ENCODE measurements at places on chromosomes 4 and X. TPM values are rescaled to one million over a fixed set of nuclear protein-coding genes. Genes with fewer than 3 reads are reported as not detected.

DNA sequence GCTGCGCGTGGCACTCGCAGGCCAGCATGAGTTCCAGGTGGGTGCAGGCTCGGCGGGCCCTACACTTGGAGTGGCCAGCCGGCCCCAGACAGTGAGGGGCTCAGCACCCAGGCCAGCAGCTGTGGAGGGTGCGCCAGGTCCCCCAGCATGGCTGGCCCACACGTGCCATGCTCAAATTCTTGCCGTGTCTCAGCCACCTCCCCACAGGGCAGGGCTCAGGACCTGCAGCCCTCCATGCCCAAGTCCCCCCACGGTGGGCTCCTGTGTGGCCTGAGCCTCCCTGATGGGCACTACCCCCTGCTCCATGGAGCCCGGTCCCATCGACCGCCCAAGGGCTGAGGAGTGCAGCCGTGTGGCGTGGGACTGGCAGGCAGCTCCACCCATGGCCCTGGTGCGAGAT lies 210.2 kb downstream of the COX7B2 start:
- DNase-seq, result no peak

GRCh38 chr4:182478475-182478874 lies 235.3 kb downstream of the TENM3 start:
- no peak for DNase-seq

DNA sequence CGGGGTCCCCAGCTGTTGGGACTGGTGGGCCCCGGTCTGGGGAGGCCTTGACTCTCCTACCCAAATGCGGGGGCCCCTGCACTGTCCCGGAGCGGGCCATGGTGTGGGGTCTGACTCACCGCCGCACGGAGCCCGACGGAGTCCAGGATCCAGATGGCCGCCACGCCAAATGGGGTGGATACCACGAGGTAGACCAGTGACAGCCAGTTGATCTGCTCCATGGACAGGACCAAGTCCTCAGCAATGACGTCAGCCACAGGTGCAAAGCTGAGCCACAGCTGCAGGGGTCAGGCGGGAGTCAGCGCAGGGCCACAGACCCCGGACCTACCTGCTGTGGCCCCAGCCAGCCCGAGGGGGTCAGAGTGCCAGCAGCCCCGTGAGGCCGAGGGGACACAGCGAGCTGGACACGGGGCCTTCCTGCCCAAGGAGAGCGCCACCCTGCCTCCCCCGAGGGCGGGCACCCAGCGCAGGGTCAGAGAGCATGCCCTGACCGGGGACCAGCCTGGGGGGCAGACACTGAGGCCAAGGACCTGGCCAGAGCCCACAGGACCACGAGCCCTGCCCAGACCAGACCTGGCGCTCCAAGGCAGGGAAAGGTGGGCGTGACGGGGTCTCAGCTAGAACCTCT lies 2.4 kb downstream of the SLC49A3 start:
- DNase-seq, result no peak

DNA sequence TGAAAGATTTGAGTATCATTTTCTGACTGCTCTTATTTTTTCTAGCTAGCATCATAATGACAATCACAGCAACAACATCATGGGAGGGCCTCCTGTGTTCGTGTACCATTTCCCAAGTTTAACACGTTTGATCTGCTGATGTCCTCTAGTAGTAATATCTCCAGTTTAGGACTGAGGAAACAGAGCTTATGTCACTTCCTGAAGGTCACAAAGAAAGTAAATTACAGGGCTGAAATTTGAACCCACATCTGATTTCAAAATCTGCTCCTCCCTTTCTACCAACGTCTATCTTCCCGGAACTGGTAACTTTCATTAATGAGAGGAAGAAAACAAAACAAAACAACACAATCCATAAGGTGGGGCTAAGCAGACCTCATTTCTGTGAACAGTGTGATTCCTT lies 302.7 kb downstream of the PACRGL start:
- DNase-seq, result no peak

Gene STK32B
- total RNA-seq, result not detected

DNA sequence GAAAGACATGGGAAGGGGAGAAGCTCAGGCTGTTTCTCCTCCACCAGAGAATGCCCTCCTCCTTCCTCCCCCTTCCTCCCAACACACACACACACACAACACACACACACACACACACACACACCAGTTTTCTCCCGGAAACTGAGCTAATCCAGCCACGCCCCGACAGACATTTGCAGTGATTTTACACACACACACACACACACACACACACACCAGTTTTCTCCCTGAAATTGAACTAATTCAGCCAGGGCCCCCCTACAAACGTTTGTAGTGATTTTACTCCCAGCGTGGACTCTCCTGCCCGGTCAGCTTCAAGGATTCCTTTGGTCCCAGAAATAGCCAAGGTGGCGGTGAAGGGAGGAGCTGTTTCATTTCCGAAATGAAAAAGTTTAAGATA lies 32.9 kb upstream of the STX18 start:
- DNase-seq, result no peak

- DNase-seq, result no peak
Observed at GRCh38 chr4:39446483-39446841, 12.3 kb downstream of the RPL9 start.

Gene ZNF732
- not detected for total RNA-seq

Measured in activated CD4-positive, alpha-beta T cell treated with anti-CD3 and anti-CD28 coated beads, Interleukin-2, amount 10 ng/mL, durations not matched to agents 24 days and 14 days (primary cell).